Neural progenitor cell (in vitro differentiated cells): ENCODE measurements at places on chromosomes 7 and 10. TPM values are rescaled to one million over a fixed set of nuclear protein-coding genes. Genes with fewer than 3 reads are reported as not detected.

DNA sequence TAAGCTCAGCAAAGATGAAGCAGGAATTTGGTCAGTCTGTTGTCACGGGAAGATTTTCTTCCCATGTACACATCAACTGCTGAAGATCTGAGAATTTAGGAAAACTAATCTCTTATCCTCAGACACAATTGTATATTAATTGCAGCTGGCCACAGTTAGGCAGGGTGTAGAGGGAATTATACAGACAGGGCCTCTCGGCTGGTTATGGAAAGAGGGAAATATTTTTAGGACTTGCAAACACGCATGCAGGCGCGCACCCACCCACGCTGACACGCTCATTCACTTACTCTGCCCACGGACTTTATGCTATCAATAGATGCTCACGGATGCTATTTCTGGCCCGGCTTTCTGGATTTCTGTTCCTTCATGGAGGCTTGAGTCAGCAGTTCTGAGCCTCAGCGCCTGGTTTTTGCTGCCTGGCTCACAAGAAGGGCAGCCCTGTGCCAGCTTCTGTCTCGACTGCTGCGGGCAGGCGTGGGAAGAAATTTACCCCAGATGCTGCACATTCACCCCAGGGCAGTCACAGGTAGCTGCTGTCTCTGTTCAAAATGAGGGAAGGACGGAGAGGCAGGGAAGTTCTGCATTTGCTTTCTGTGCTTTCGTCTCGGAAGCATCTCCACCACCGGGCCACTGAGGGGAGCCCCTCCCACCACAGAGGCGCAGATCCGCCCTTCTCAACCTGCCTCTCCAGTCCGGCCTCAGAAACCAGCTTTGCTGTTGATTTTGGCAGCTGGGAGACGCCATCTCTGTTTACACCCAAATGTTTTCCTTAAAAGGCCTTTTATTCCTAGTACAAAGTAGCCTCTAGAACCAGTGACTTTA, 116.3 kb upstream of the BTBD16 start:
- no peaks in the 10 kb centered on the region for H3K27me3 ChIP-seq
- no peak overlapping the region for H3K27ac ChIP-seq
- H3K36me3 ChIP-seq: no peaks in the 10 kb centered on the region
- DNase-seq: peak; percentile 66

DNA sequence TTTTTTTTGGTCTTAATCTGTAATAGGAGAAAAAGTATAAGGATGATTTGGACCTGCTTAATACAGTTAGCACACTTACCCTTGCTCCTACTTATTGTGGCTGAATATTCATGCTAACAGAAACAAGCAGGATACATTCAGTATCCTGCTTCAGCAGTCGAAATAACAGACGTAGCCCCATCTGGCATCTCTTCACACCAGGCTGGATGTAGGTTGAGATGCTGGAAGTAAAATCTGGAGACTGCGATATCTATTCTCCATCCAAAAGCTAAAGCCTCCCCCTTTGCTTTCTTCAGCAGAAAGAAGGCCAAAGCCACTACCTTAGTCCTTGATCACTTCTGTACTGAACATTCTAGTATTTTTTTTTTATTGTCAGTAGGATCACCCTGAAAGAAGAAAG, 537.4 kb downstream of the AUTS2 start:
- no peak overlapping the region for H3K27ac ChIP-seq
- no peak overlapping the region for H3K4me3 ChIP-seq
- no peak for DNase-seq
- no peaks in the 10 kb centered on the region for H3K27me3 ChIP-seq
- H3K36me3 ChIP-seq: no peaks in the 10 kb centered on the region

DNA sequence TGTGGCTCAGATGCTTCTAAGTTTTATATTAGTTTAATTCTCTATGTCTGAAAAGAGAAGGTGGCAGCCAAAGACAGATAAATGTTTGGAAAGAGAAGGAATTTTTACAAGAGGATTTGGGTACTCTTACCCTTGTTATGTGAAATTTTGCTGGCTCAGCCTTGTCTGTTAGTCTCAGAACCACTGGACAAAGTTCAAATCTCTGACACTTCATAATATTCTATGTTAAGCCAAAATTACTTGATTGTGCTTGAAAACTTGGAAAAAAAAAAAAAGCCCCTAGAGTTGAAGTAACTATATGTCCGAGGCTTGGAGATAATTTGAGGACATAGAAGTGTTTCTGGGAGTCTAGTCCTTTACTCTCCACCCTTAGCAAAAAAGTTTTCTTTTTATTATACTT, 1079.3 kb upstream of the LRRTM3 start:
- no peak overlapping the region for H3K27ac ChIP-seq
- no peaks in the 10 kb centered on the region for H3K4me1 ChIP-seq
- DNase-seq: no peak
- no peaks in the 10 kb centered on the region for H3K27me3 ChIP-seq

DNA sequence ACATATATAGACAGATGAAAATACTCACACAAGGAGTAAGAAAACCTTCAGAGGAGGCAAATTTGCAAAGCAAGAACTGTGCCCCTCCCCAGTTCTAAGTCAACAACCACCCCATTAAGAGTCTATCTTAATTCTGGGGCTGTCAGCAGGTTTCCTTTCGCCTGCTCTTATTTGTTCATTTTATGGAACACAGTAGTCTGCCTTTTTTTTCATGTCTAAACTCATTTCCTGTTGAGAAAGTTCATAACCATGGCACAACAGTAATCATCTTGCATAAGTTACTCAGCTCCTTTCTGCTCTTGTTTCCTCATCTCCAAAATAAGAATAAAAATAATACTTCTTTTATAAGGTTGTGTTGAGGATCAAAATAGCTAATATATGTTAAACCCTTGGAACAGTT, 25.8 kb upstream of the AMPH start:
- H3K27ac ChIP-seq: no peak overlapping the region
- no peaks in the 10 kb centered on the region for H3K4me1 ChIP-seq
- DNase-seq: no peak

The C10orf143 gene
- total RNA-seq: 1.1 and 1.6 TPM in 2 replicates

- H3K27ac ChIP-seq: no peak overlapping the region
- H3K4me1 ChIP-seq: no peaks in the 10 kb centered on the region
- no peaks in the 10 kb centered on the region for H3K36me3 ChIP-seq
- H3K4me3 ChIP-seq: no peak overlapping the region
- H3K27me3 ChIP-seq: no peaks in the 10 kb centered on the region
- DNase-seq: no peak
These were observed 130.8 kb downstream of the ELFN1 start for GRCh38 chr7:1800902-1801301.

DNA sequence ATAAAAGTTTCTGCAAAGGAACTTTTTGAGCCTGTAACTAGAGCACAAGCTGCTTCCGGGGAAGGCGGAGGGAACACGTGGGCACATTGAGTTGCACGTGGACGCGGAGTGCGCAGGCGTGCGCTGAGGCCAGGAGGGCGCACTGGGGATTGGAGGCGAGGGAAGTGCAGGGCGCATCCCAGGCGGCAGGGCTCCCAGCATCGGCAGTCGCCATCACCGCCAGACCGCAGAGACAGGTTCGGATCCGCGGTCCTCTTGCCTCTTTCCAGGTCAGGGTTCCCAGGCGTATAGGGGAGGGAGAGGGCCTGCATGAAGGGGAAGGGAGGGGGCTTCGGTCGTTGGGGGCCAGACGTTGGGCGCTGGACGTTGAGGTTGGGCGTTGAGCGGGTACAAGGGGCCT, at the start of gene TDRD1:
TDRD1 (plus strand) TSS at position 206 of the 400 bp plus-strand sequence. CDS start 8,479 bp downstream, outside the sequence.
- H3K4me1 ChIP-seq: no peaks in the 10 kb centered on the region
- H3K27ac ChIP-seq: no peak within 1 kb of the TSS
- peaks cover 18% of the 10 kb centered on the region for H3K27me3 ChIP-seq
- no peak for DNase-seq

GRCh38 chr10:47449979-47450378, 33.9 kb downstream of the ANXA8 start:
- DNase-seq: no peak
- H3K27me3 ChIP-seq: no peaks in the 10 kb centered on the region
- no peaks in the 10 kb centered on the region for H3K36me3 ChIP-seq
- H3K4me3 ChIP-seq: no peak overlapping the region
- no peaks in the 10 kb centered on the region for H3K4me1 ChIP-seq

The SPDYE1 gene
- not detected in 2 replicates for total RNA-seq

The SPDYE5 gene
- not detected in 2 replicates for total RNA-seq

The WNT8B gene
- total RNA-seq: 5.8 and 9.0 TPM in 2 replicates

- H3K4me3 ChIP-seq: peak overlapping the region; percentile 99
- peak; percentile 26 for DNase-seq
These were observed 670 bp upstream of the AGK start for GRCh38 chr7:141550386-141551093.

GRCh38 chr7:24733414-24734060, 23.7 kb downstream of the GSDME start:
- H3K27ac ChIP-seq: no peak overlapping the region
- H3K27me3 ChIP-seq: no peaks in the 10 kb centered on the region
- no peak overlapping the region for H3K4me3 ChIP-seq
- peaks cover 4% of the 10 kb centered on the region for H3K36me3 ChIP-seq

The DGKI gene
- total RNA-seq: 3.4 and 5.5 TPM in 2 replicates

DNA sequence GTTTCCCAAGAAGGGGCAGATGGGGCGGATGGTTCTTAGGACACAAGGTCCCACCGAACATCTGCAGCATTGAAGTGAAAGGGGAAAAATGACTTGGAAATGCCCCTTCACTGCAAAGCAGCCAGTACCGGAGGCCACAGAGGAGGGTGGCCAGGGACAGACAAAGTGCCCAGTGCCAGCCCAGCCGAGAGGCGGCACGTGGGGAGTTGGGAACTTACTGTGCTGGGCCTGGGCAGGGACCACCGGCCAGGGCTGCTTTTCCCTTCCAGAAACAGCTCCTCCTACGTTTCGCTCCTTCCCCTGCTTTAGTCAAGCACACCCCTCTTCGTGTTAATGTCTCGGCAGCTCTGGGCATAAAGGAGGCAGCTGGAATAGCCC, 129.2 kb downstream of the TNS3 start:
- DNase-seq: no peak
- H3K27me3 ChIP-seq: no peaks in the 10 kb centered on the region
- H3K4me3 ChIP-seq: no peak overlapping the region

DNA sequence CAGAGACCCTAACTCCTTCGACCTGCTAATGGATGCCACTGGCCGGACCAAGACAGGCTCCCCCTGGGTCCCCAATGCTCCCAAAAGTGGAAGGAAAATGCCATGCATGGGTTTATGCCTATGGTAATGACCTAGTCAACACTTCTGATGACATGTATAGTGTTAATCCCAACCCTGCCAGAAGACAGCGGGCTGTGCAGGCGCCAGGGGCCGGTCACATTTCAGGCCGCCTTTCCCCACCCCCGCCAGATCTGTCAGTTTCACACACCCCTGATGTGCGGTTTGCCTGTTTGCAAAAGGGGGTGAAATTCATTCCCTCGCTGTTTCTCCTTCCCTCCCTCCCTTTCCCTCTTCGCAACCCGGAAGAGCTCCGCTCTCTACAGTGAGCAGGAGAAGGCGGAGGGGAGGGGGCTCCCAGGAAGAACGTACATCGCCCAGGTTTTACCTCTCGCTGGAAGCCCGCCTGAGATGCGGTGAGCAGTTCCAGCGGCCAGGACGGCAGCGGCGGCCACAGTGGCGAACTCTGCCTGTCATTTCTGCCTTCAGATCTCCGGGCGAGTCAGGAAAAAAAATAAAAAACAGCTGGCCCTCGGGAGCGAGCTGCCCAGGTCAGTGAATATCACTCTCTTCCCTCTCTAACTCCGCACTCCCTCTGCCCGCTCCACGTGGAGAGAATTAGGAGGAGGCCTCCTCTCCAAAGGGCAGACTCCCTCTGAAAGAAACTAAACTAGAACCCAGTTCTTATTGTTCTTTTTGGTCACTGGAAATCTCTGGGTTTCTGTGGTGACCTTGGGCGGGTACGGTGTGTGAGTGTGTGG, 9.4 kb upstream of the GATA3 start:
- H3K4me1 ChIP-seq: peaks cover 42% of the 10 kb centered on the region
- DNase-seq: peak; percentile 72
- no peak overlapping the region for H3K27ac ChIP-seq
- peaks cover 100% of the 10 kb centered on the region for H3K27me3 ChIP-seq

The FIGNL1 gene
- 45.0 and 69.0 TPM in 2 replicates for total RNA-seq

DNA sequence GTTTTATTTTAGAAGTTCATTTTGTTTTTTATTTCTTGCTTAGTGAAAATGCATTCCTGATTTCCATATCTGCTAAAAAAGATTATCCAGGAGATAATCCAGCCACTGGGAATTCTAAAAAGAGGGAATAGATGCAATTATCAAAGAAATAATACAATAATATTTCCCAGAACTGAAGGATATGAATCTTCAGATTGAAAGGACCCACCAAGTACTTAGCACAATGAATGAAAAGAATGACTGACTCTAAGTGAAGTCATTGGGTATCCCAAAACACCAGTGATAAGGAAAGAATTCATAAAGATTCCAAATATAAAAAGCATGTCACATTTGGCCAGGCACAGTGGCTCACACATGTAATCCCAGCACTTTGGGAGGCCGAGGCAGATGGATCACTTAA, 79.3 kb downstream of the REEP3 start:
- no peak overlapping the region for H3K4me3 ChIP-seq
- H3K4me1 ChIP-seq: no peaks in the 10 kb centered on the region
- no peak overlapping the region for H3K27ac ChIP-seq

DNA sequence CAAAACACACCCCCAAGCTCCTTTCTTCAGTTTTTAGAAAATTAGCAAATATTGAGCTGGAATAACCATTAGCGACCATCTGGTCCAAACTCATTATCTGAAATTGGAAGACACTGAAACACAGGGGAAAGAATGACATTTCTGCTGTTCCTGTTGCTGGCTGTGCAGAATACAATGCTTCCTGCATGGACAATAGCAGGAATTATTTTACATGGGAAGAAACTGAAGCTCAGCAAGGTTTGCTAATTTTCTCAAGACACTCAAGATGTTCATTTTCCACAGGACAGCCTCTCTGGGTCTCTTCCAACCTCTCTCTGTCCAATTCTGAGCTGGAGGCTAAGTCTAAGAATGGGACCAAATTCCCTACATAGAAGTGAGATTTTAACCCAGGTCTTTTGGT, 81.9 kb upstream of the TNS3 start:
- no peak overlapping the region for H3K27ac ChIP-seq
- peaks cover 11% of the 10 kb centered on the region for H3K4me1 ChIP-seq
- no peak for DNase-seq
- no peak overlapping the region for H3K4me3 ChIP-seq
- no peaks in the 10 kb centered on the region for H3K27me3 ChIP-seq

The DHTKD1 gene
- total RNA-seq: 53.9 and 62.0 TPM in 2 replicates

- H3K4me1 ChIP-seq: peaks cover 9% of the 10 kb centered on the region
- H3K27ac ChIP-seq: no peak overlapping the region
- no peaks in the 10 kb centered on the region for H3K27me3 ChIP-seq
- no peak overlapping the region for H3K4me3 ChIP-seq
- DNase-seq: no peak
- H3K36me3 ChIP-seq: no peaks in the 10 kb centered on the region
These were observed 50.7 kb upstream of the RPA3 start for GRCh38 chr7:7768977-7769709.

- H3K4me1 ChIP-seq: peaks cover 11% of the 10 kb centered on the region
- no peak overlapping the region for H3K27ac ChIP-seq
- H3K4me3 ChIP-seq: no peak overlapping the region
These were observed 6.1 kb downstream of the CHST3 start for GRCh38 chr10:71970331-71970730.

GRCh38 chr10:99522470-99523250, 10.1 kb upstream of the NKX2-3 start:
- H3K36me3 ChIP-seq: no peaks in the 10 kb centered on the region
- peaks cover 36% of the 10 kb centered on the region for H3K4me1 ChIP-seq
- H3K4me3 ChIP-seq: no peak overlapping the region
- peaks cover 100% of the 10 kb centered on the region for H3K27me3 ChIP-seq
- peak; percentile 80 for DNase-seq

GRCh38 chr7:37438906-37439652, 9.6 kb downstream of the ELMO1 start:
- H3K36me3 ChIP-seq: no peaks in the 10 kb centered on the region
- DNase-seq: no peak
- peaks cover 21% of the 10 kb centered on the region for H3K4me1 ChIP-seq
- H3K27me3 ChIP-seq: no peaks in the 10 kb centered on the region

- H3K36me3 ChIP-seq: no peaks in the 10 kb centered on the region
- no peak for DNase-seq
- no peak overlapping the region for H3K4me3 ChIP-seq
- H3K27me3 ChIP-seq: no peaks in the 10 kb centered on the region
- H3K27ac ChIP-seq: no peak overlapping the region
These were observed 255.5 kb downstream of the MAD1L1 start for GRCh38 chr7:1977059-1977875.
